Urothelium cell line (cell line): ENCODE measurements at places on chromosomes 2 and 18.
A peak's percentile ranks its signal among the peaks of the same experiment; 100 is the strongest.

DNA sequence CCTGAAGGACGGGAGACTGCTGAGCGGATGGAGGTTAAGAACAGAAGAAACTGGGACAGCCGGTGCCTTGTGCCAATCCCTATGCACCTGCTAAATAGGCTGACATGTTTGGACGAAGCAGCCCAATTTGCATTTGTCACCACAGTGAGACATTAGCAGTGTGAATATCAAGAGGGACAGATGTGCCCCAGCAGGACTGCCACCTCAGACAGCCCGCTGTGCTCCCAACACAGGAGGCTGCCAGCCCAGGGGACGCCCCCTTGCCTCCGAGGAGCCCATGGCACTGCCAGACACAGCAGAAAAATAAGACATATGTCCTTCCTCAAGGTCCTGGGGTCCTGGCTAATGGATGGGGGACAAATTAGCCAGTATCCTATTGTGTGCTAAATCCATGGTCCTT lies 306.7 kb upstream of the POU3F3 start:
- no peak for DNase-seq

DNA sequence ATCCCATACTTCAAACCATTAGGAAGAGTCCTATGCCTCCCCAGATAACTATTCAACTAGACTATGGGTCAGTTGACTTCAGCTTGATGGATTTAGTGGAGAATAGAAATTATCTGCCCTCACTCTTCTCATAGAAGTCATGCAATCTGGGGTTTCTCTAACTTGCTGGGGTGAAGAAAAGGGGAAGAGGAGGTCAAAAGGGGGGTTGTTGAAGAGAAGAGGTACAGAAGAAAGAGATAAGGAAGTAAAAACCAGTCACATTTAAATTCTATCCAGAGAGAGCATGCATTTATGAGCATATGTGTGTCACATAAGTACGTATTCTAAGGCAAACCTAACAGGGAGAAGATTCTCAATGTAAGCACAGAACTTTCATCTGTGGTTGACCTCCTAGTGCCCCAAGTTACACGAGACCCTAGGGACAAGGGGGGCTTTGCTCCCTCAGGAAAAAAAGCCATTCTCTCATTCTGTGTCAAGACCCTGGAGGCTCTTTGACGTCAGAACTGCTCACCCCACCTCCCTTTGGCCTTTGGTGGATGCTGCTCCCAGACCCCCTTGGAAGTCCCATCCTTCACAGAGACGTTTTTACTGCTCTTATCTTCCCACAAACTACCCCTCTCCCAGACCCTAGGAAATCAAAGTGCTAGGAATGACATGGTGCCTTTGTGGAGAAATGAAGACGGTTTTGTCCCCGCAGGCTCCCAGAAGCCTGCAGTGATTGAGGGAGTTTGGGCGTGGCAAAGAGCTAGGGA lies 236.8 kb upstream of the TNP1 start:
- DNase-seq = no peak

DNA sequence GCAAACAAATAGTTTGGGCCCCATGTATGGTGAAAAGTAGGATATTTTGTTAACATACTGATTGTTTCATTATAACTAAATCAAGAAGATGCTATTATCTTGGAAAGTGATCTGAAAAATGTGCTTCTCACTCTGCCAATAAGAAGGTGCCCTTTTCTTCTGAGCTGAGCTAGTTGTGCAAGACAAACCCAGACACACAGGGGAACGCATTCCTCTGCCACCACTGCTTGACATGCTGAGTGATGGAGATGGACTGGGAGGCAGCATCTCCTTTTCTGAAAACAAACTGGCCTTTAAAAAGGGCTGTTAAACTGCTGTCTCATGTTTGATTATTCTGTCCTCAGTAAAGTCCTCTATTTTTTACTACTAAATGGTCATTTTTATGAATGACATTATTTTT lies 1989.9 kb upstream of the CELF4 start:
- no peak for DNase-seq

DNA sequence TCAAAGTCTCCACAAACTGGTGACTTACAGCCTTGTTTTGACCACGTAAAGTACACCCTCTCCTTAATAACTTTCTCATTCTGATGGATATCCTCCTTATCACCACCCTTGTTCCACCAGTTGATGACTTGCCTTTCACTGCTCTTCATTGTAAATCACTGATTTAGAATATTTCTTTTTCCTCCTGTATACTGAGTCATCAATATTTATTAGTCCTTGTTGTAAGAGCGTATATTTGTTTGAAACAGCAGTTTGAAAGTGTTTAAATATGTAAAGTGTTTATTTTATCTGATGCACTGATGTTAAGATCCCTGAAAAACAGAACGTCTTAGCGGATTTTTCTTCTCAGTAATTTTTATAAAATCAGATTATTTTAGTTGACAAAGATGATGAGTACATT lies 34.2 kb upstream of the DYSF start:
- DNase-seq = no peak

DNA sequence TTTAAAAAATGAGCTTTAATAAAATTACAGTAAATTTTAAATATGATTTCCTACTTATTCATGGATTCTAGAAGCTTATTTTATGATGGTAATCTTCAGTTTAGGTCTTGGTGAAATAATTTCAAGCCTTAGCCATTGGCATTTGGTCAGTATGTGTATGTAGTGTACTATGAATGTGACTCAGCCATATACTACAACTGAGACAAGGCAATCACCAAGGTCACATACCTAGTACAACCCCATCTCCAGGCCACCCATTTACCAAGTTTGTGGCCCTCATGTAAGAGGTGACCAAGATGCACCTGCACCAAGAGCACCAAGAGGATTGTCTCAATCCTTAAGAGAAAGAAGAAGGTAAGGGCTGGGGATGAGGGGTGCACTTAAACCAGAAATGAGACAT lies 54.8 kb upstream of the FRZB start:
- DNase-seq = no peak

DNA sequence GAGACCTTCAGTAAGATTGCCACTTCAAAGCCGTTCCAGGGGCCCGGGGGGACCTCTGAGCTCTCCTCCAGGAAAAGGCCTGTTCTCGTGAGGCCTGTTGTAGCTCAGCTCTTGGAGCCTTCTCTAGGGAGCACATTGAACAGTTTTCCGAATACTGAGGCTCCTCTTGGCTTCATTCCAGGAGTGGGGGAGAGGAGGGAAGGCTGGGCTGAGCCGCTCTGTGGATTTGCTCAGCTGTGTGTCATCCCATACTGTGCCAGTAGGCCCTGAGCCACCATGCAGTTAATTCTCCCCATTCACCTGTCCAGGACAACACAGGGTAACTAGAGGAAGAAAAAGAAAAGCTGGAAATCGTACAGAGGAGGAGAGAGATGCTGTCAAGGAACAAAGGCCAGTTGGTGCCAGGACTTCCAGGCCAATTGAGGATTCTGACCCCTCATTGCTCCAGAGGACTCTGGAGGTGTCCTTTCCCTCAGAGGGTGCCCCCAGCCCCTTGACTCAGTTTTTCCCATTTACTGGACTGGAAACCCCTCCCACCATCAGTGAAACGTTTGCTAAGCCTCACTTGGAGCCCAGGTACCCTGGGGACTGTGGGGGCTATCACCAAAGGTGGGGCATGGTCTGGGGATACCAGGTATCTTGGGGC lies 41.4 kb downstream of the HS1BP3 start:
- DNase-seq = peak; percentile 65

- no peak for DNase-seq
These were observed 462.7 kb upstream of the CDH20 start for GRCh38 chr18:60870261-60871153.

DNA sequence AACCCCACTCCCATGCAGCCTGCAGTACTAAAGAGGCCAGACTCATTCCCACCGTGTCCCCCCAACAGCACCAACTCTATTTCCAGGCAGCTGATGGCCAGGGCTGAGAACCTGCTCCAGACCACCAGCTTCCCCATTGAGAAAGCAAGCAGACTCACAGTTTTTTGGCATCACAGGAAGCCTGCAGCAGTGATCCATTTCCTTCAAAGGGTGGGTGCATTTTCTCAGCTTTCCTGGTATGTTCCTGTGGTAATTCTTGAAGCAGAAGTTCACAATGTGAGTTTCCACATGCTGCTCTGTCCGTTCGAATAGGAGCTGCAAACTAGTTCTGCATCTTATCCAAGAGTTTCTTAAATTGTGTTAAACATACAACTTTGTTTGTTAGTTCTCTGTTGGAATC lies 1249.6 kb upstream of the FAM98A start:
- no peak for DNase-seq

- peak; percentile 38 for DNase-seq
These were observed 5.2 kb upstream of the NCAPH start for GRCh38 chr2:96330407-96330806.

- no peak for DNase-seq
These were observed 53.1 kb downstream of the PRELID3A start for GRCh38 chr18:12460874-12461273.

DNA sequence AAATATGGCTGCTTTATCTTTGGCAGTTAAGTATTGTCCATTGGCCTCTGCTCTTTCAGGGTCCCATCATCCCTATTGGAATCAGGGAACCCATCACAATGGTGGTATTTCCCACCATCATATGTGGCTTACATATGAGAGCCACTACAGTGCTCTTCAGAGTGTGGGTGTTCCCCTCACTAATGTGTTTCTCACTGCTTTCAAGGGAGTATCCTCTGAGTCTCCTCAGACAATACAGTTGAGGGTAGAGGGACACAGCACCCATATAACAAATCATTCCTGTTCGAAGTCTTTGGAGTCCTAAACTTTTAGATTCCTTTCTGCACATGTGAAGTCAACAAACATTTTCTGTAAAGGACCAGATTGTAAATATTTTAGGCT lies 48.8 kb upstream of the DNAJC10 start:
- DNase-seq = no peak

DNA sequence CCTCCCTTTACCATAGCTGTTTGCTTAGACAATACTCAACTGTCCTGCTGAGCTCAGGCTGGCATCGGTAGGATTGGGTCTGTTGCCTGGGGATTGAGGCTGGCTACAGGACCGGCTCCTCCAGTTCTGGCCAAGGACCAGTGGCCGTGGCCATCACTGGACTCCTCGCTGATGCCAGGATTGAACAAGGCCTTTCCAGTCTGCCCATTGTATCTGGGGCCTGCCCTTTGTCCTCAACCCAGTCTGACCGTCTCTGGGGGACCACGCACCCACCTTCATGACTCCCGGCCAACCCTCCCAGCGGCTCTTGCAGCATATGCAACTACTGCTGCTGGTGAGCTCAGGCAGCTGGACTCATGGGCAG lies 28.7 kb downstream of the SH2D6 start:
- no peak for DNase-seq

GRCh38 chr2:101114815-101115214 lies 36.4 kb downstream of the TBC1D8 start:
- no peak for DNase-seq

DNA sequence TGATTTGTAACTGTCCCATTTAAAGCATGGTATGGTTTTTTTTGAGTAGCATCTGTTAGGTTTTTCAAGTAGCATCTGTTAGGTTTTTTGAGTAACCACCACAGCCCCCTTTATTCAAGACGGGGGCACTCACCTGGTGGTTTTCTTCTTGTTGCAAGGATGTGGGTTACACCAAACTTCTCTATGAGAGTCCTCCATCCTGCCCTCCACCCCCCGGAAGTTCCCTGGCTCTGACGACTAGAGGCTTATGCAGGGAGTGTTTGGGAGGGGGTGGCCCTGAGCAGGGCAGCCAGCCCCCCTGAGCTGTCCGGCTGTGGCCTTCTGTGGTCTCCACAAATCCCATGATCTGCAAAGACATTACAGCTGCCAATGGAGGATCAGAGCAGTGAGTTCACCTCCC lies 39.3 kb downstream of the MTCL1 start:
- no peak for DNase-seq

GRCh38 chr2:107337209-107337898 lies 451.4 kb upstream of the ST6GAL2 start:
- DNase-seq = peak; percentile 44

DNA sequence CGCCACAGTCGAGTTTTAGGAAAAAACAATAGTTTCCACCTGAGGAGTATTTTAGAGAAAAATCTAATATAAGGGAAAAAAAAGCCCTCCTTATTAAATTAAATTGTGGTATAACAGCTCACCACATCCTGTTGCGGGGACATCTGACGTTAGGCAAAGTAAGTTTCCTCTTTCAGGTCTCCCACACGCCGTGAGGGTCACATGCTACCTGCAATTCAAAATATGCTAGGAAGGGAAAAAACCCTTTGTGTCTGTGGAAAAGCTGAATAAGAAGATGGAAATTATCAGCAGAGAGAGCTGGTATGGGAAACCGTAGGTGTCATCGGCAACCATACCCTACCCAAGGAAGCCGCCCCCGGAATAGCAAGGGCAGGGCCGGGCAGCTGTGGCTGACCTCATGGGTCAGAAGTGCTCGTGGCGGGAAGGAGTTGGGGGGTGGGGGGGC lies 128.0 kb downstream of the NFATC1 start:
- DNase-seq = peak; percentile 52

- DNase-seq = no peak
These were observed 4.4 kb downstream of the TBR1 start for GRCh38 chr2:161420406-161421074.

DNA sequence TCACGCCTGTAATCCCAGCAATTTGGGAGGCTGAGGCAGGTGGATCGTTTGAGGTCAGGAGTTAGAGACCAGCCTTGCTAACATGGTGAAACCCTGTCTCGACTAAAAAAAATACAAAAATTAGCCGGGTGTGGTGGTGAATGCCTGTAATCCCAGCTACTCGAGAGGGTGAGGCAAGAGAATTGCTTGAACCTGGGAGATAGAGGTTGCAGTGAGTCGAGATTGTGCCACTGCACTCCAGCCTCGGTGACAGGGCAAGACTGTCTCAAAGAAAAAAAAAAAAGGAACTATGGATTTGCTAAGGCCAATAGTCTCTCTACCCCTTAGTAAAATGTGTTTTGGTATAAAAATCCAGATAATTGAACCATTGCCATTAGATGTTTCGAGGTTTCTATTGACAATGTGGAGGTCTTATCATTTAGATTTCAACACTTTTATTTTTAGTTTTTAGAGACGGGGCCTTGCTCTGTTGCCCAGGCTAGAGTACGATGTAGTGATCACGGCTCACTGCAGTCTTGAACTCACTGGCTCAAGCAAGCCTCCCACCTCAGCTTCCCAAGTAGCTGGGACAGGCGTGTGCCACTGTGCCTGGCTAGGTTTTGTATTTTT lies 1.1 kb upstream of the TXNDC2 start:
- no peak for DNase-seq

GRCh38 chr2:61405813-61406212 lies 65.1 kb downstream of the USP34 start:
- DNase-seq = no peak

DNA sequence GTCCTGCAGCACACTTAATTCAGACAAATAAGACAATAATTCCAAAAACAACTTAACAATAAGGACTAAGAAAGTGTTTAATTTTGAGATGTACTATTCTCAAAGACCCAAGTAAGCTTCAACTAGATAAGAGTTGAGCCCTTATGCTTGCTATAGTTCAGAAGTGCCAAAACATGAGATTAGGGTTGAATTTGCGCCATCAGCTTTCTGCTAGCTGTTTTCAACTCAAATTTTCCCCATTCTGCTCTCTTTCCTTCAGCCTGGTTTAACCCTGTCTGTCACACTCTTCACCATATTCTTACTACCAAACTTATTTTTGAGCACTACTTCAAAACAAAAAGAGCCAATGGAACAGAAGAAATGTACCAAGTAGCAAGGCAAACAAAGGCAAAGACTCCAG lies 4.1 kb downstream of the NFE2L2 start:
- no peak for DNase-seq
